ENCODE measurements at places on chromosomes 4 and X.

GRCh38 chr4:106806158-106806797, 229.8 kb downstream of the DKK2 start:
- DNase-seq = no peak

GRCh38 chr4:85986266-85986665, 373.6 kb downstream of the MAPK10 start:
- DNase-seq = no peak

GRCh38 chr4:118289794-118290193, 63.0 kb downstream of the PRSS12 start:
- no peak for DNase-seq

GRCh38 chr4:129095811-129096454, at the start of gene C4orf33:
TSS of gene C4orf33 (plus strand) at chr4:129096152. CDS start at chr4:129102611, 6,459 bp downstream.
- DNase-seq = peak; percentile 86

GRCh38 chrX:19811807-19812604, 75.4 kb downstream of the SH3KBP1 start:
- DNase-seq = no peak

GRCh38 chr4:180058691-180059215, 2184.4 kb upstream of the TENM3 start:
- DNase-seq = no peak

GRCh38 chrX:141969706-141970105, 66.0 kb downstream of the MAGEC1 start:
- DNase-seq = no peak

GRCh38 chr4:125368146-125368545, 53.4 kb downstream of the FAT4 start:
- no peak for DNase-seq

DNA sequence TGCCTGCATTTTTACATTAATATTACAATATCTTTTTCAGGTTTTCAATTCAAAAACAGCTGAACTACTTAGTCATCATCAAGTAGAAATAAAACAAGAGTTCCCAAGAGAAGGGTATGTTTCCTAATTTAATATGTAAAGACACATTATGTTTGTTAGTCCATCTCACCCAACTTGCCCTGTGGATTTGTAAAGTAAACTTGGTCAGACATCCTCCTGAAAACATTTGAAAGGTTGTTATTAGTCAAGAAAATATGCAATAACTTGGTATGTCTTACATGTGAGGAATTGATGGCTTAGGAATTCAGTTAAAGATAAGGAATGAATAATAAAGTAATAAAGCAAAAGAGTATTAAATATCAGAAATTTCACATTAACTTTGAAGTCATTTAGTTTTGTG, 12.2 kb downstream of the GK start:
- no peak for DNase-seq

GRCh38 chr4:78720994-78721677, 55.0 kb upstream of the BMP2K start:
- DNase-seq = no peak

DNA sequence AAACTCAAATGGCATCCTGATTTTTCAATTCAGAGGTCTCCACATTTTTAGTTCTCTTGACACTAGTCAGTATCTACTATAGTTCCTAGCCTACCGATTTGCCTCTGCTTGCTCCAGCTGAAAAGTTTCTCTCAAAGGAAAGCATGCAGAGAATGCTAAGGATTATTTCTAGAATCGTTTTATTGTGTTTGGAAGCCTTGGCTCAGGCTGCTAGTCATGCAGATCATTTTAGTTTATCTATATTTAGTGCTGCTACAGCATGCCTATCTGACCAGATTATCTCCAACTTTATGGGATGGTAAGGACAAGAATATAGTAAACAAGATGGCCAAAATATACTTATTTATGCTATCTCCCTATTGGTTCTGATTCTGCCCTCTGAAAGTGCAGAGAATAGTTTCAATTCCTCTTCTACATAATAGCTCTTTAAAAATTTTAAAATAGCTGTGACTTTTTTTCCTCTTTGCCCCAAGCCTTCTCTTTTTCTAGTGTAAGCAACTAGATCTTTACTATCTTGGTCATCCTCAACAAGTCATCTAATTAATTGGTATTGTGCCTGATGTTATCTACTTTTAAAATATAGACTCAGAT, 15.7 kb upstream of the DRP2 start:
- no peak for DNase-seq

DNA sequence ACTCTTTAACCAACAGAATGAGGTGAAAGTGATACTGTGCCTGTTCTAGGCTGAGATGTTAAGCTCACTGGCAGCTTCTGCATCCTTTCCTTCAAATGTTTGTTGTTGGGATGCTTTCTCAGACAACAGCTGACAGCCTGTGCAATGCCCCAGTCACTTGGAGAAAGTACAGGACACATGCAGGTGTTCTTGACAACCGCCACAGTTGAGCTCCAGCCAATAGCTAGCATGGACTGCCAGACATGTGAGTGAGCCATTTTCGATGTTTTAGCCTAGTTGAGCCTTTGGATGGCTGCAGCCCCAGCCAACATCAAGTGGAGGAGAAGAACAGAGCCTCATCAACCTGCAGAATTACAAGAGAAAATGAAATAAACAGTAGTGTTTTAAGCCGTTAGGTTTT, 94.1 kb upstream of the PPP3CA start:
- no peak for DNase-seq

GRCh38 chrX:21989384-21989783, 42.7 kb upstream of the PHEX start:
- DNase-seq = no peak

GRCh38 chr4:78606530-78607095, 55.0 kb downstream of the ANXA3 start:
- no peak for DNase-seq

GRCh38 chrX:30814978-30815377, 74.1 kb downstream of the TAB3 start:
- DNase-seq = no peak

GRCh38 chrX:34810916-34811315, 131.7 kb upstream of the FAM47B start:
- no peak for DNase-seq

DNA sequence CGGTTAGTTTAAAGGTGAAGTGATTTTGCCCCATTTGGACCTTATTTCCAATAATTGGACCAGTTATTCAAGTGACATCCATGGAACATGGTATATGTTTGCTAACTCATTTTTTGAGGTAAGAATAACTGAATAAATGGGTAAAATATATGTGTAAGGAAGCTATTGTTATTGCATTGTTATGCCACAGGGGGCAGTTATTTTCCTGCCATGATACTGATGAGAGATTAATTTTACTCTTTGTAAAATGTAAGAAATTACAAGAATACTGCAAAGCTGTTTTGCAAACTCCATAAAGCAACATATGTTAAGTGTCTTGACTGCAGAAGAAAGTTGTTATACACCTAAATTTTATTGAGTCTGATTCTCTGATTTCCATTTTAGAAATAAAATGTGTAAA, 114.0 kb downstream of the IL1RAPL1 start:
- no peak for DNase-seq

GRCh38 chrX:82412858-82413257, 1095.2 kb upstream of the POU3F4 start:
- no peak for DNase-seq

DNA sequence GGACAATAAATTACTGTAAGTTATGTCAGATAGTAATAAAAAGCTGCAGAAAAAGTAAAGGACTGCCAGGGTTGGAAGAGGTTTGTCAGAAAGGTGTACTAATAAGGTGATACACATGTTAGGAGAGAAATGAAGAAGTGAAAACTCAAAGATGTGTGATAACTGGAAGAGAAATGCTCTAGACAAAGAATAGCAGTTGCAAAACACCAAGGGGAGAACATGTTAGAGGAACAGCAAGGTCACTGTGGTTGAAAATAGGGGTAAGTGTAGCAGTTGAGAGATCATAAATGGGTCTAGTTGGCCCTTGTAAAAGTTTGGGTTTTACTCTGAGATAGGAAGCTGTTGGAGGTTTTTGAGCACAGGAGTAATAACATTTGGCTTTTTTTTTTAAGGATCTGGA, 46.9 kb downstream of the HSPA4L start:
- DNase-seq = no peak

DNA sequence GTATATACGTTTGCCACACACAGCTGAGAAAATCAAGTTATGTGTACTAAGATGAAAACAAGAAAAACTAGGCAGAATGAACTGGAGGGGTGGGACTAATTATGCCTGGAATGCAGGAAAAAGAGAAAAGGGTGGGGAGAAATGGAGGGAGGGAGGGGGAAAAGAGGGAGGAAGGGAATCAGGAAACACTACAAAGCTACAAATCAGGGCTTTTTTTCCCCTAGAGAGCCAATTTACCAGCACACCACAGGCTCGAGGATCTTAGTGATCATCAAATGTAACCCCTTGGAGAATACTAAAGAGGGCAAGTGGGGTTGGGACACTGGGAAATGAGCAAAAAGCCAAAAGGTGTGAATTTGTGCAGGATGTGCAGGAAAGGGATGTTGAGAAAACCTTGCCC, 451.9 kb downstream of the SMARCA1 start:
- DNase-seq = no peak

DNA sequence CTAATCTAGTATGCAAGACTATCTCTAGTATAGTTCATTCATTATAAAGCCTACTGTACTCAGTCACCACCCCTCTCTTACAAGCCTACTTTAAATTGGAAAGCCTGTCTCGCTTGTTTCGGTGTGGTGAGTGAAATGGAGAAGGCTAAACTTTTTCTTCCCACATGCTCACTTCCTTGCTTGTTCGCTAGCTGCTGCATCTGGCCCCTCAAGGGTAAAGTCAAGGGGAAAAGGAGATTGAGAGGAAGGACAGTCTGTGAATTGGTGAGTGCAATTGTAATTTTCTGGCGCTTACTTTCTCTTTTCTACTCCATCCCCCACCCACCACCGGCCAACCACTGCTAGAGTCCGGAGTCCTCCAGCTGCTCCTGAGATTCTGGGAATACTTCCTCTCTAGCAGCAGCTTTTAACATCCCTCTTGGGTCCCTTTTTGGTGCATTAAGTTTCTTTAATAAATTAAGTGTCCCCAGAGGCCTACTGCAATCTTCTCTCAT, 12.1 kb upstream of the ARAP2 start:
- no peak for DNase-seq

DNA sequence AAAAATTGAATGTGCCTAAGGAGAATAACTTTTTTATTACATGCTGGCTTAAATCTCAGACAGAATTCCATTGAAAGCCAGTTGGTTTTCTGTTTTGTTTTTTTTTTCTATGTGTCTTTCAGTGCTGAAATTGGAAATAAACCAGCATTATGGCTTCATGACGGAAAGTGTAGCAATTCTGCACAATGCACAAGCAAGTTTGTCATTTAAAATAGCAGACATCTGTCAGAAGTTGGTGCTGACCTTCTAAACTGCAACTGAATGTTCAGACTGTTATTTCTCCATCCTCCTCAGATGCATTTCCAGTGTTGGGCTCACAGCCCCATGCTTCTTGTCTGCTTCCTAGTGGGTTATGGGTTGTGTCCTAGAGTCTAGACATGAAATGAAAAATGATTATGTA, 107.2 kb upstream of the LIMCH1 start:
- no peak for DNase-seq

- DNase-seq = no peak
Measured at GRCh38 chrX:32183066-32183465, 1028.3 kb downstream of the DMD start.

DNA sequence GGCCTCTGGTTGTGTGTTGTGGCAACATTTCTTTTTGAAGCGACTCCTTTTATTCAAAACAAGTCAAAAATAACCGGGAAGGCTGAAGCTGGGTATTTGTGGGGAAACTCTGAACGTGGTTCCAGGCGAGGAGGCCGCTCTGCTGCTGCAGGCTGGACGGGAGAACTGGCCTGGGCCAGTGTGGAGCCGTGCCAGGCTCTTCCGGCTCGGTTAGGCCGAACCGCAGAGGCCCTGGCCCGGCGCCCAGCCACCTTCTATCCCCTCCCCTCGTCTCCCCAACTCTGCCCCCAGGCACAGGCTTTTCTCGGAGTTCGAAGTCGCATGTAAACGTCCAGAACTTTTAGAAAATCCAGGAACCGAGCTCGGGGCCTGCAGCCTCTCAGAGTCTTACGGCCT, 2.4 kb upstream of the BCOR start:
- no peak for DNase-seq

GRCh38 chr4:169128902-169129301, 118.8 kb upstream of the CBR4 start:
- DNase-seq = no peak

DNA sequence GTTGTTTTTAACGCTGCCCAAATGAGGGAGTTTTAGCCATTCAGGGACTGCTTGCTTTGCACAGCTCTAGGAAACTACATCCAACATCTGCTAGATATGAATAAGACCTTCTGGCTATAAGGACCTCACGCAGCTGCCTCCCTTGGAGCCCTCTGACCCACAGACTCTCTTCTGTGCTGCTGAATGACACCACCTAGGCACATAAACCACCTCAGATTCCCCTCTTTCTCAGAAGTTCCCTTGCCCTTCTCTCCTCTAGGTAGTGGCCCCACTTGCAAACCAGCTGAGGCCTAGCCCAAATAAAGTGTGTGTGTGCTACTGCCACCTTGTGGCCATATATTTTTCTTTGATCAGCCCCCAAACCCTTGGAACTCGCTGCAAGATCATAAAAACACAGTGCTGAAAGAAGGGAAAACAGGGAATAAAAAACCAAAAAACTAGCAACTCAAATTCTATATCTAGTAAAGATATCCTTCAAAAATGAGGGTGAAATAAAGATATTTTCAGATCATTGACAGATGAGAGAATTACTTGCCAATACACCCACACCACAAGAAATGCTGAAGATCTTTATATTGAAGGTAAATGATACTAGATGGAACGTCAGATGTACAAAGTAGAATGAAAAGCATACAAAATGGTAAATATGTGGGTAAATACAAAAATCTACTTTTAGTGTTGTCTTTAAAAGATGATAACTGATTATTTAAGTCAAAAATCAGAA, 265.9 kb downstream of the ADAMTS3 start:
- no peak for DNase-seq

Data from CD4-positive, alpha-beta T cell treated with Interleukin-15 for 1 hour (primary cell).